ENCODE measurements at places on chromosomes 5 and 9. TPM values are rescaled to one million over a fixed set of nuclear protein-coding genes. Genes with fewer than 3 reads are reported as not detected.
A peak's percentile ranks its signal among the peaks of the same experiment; 100 is the strongest.

DNA sequence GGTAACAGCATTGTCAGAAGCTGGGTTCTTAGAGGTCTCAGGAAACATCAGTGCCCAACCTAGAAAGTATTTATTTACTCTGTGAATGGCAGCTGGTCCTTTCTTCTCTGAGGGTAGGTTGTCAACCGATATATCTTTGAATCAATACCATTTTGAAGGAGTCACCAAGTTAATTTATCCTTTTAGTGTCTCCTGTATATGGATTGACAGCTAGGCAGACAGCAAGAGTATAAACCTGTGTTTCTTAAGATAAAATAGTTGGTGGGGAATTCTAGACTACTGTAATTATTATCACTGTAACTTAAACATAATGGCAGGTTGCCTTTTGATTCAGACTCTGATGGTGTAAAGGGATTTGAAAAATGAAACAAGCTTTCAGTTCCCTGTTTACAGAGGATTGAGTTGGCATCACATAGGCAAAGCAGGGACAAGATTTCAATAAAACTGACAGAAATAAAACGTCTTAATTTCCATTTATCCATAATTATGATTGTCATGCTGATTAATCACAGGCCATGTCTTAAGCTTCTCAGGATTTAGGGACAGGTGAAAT, 190.8 kb upstream of the HAPLN1 start:
- no peaks in the 10 kb centered on the region for H3K4me1 ChIP-seq
- no peak overlapping the region for H3K27ac ChIP-seq
- no peaks in the 10 kb centered on the region for H3K27me3 ChIP-seq

- H3K27ac ChIP-seq: no peak overlapping the region
- no peak for DNase-seq
- H3K36me3 ChIP-seq: no peaks in the 10 kb centered on the region
- no peak overlapping the region for H3K4me3 ChIP-seq
Observed at GRCh38 chr5:172299916-172300439, 16.4 kb upstream of the UBTD2 start.

GRCh38 chr9:85212209-85212608, 529.5 kb downstream of the AGTPBP1 start:
- H3K27me3 ChIP-seq: no peaks in the 10 kb centered on the region
- no peak for DNase-seq
- no peaks in the 10 kb centered on the region for H3K4me1 ChIP-seq
- no peaks in the 10 kb centered on the region for H3K36me3 ChIP-seq
- no peak overlapping the region for H3K27ac ChIP-seq

DNA sequence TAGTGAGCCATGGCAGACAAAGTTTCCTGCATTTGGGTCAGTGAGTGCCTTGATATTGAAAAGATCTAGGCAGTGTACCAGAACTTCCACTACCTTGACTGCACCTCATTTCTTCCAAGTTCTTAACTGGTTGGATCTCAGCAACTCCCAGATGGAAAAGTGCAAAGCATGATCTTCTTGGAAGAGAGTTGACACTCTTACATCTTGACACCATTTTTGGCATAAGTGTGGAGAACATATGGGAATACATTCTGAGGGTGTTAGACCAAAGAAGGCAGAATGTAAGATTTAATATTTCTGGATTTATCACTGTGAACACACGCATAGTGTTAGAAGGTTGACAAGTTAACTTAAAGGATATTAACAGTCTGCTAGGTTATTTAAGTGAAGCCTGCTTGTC, 555.1 kb upstream of the CTNND2 start:
- DNase-seq: no peak
- H3K4me1 ChIP-seq: no peaks in the 10 kb centered on the region
- H3K36me3 ChIP-seq: no peaks in the 10 kb centered on the region
- no peaks in the 10 kb centered on the region for H3K27me3 ChIP-seq
- no peak overlapping the region for H3K4me3 ChIP-seq
- no peak overlapping the region for H3K27ac ChIP-seq

GRCh38 chr9:123544007-123544827, 188.2 kb downstream of the CRB2 start:
- peak; percentile 56 for DNase-seq
- H3K27me3 ChIP-seq: peaks cover 19% of the 10 kb centered on the region
- H3K4me3 ChIP-seq: no peak overlapping the region

- no peaks in the 10 kb centered on the region for H3K36me3 ChIP-seq
- H3K27ac ChIP-seq: no peak overlapping the region
- no peaks in the 10 kb centered on the region for H3K4me1 ChIP-seq
- no peaks in the 10 kb centered on the region for H3K27me3 ChIP-seq
- no peak for DNase-seq
- H3K4me3 ChIP-seq: no peak overlapping the region
Observed at GRCh38 chr9:98930792-98931191, 12.9 kb upstream of the COL15A1 start.

GRCh38 chr5:111075520-111075919, 4.0 kb downstream of the TSLP start:
- no peak overlapping the region for H3K27ac ChIP-seq
- no peak for DNase-seq
- no peaks in the 10 kb centered on the region for H3K36me3 ChIP-seq
- H3K4me1 ChIP-seq: peaks cover 20% of the 10 kb centered on the region

GRCh38 chr9:138060365-138060764, 182.8 kb downstream of the CACNA1B start:
- no peak overlapping the region for H3K4me3 ChIP-seq
- H3K36me3 ChIP-seq: no peaks in the 10 kb centered on the region
- H3K27me3 ChIP-seq: no peaks in the 10 kb centered on the region
- H3K27ac ChIP-seq: no peak overlapping the region
- H3K4me1 ChIP-seq: no peaks in the 10 kb centered on the region
- DNase-seq: no peak

DNA sequence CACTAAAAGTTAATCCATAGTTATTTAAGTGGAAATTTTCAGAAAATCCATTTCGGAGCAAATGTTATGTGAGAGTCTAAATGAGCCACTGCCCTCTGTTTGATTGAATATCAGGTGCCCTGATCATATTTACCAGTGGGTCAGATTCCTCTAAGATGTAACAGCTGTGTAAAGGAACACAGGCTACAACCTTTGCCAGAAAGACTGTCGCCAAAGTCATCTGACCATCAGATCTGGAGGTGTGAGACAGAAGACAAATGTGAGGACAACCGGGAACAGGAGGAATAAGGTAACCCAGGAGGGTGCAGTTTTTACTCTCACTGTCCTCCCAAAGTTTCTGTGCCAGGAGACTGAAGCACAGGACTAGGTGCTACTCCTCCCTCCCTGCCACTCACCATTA, 90.8 kb downstream of the CAAP1 start:
- H3K4me1 ChIP-seq: no peaks in the 10 kb centered on the region
- H3K27me3 ChIP-seq: no peaks in the 10 kb centered on the region
- H3K36me3 ChIP-seq: no peaks in the 10 kb centered on the region
- H3K27ac ChIP-seq: no peak overlapping the region

DNA sequence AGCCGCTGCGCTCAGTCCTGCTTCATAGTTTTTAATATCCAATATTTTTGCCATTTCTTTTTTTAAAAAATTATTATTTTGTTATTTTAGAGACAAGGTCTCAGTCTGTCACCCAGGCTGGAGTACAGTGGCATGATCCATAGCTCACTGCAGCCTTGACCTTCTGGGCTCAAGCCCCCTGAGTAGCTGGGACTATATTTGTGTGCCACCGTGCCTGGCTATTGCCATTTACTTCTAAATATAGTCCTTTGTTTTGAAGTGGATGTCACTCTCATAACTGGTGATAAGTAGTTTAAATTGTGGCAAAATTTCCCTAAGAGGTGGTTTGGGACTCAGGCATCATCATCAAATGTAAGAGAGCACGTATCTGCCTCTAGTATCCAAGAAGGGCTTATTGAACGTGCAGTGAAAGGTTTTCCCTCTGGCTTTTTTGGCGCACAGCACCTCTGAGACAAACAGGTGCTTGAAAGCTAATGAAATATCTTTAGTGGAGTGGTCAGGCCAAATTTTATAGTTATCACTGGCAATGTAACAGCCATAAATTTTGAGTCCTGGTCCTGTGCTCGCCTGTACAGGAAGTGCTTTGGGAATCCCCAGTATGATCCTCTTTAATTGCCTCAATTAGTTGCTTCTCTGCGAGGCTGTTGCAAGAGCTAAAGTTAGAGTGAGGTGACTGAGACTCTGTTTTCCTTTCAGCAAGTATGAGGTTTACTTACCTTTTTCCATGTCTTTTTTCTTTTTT, 14.8 kb downstream of the STXBP1 start:
- H3K27me3 ChIP-seq: no peaks in the 10 kb centered on the region
- H3K4me3 ChIP-seq: no peak overlapping the region
- no peak overlapping the region for H3K27ac ChIP-seq
- no peak for DNase-seq

GRCh38 chr9:33458444-33458843, 11.1 kb upstream of the AQP3 start:
- no peaks in the 10 kb centered on the region for H3K36me3 ChIP-seq
- H3K4me3 ChIP-seq: no peak overlapping the region
- H3K4me1 ChIP-seq: no peaks in the 10 kb centered on the region
- H3K27me3 ChIP-seq: no peaks in the 10 kb centered on the region
- H3K27ac ChIP-seq: no peak overlapping the region
- peak; percentile 34 for DNase-seq

The PCDHGA2 gene
- total RNA-seq: 5.5 TPM

Data from lung (tissue), 17 donors.